Right hindlimb (tissue), 1 donor: ENCODE measurements at places on chromosomes 2 and 18.

- no peak for DNase-seq
Observed at GRCh38 chr2:157469726-157470125, 25.8 kb upstream of the CYTIP start.

- no peak for DNase-seq
Observed at GRCh38 chr2:69639266-69639665, 4.3 kb downstream of the AAK1 start.

DNA sequence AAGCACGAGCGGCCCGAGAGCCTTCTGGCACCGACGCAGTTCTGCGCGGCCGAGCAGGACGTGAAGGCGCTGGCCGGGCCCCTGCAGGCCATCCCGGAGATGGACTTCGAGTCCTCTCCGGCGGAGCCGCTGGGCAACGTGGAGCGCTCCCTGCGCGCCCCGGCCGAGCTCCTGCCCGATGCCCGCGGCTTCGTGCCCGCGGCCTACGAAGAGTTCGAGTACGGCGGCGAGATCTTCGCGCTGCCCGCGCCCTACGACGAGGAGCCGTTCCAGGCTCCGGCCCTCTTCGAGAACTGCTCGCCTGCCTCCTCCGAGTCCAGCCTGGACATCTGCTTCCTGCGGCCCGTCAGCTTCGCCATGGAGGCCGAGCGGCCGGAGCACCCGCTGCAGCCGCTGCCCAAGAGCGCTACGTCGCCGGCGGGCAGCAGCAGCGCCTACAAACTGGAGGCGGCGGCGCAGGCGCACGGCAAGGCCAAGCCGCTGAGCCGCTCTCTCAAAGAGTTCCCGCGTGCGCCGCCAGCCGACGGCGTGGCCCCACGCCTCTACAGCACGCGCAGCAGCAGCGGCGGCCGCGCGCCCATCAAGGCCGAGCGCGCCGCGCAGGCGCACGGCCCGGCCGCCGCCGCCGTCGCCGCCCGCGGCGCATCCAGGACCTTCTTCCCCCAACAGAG is 70.4 kb downstream of the ARHGEF33 start:
- DNase-seq, result peak; percentile 89

DNA sequence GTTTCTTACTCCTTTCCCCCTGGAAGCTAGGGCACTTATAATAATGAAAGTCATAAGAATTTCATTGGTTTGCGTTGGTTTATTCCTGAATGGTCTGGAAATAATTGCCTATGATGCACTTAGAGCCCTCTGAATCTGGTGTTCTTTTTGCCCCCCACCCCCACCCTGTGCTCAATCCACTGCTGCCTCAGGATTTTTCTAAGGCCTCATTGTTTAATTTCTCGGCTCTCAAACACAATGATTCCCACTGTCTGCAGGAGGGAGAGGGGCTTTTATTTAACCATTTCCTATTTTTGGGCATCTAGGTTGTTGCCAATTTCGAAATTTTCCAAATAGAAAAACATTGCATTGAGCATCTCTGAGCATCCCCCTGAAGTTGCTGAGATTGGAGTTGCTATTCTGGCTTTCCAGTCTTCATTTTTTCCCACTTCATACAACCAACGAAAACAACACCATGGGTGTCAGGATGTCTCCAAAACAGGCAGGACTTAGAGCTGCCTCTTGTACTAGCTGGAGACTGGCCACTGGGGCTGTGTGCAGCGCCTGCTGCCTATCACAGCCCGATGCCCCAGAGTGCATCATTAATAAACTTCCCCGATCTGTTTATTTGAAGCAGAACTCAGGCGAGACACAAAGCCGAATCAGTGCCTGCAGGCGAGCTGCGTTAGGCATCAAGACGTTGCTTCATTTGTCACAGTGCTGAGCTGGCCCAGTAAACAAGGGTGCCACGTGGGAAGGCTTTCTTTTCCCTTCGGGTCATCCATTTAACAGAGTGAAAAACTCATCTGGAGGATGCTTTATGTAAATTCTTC is 1.8 kb upstream of the PCARE start:
- DNase-seq, result no peak

GRCh38 chr18:55605733-55606338 is 17.8 kb upstream of the TCF4 start:
- DNase-seq, result no peak

- no peak for DNase-seq
Observed at GRCh38 chr2:135473567-135473966, 57.5 kb downstream of the ZRANB3 start.

DNA sequence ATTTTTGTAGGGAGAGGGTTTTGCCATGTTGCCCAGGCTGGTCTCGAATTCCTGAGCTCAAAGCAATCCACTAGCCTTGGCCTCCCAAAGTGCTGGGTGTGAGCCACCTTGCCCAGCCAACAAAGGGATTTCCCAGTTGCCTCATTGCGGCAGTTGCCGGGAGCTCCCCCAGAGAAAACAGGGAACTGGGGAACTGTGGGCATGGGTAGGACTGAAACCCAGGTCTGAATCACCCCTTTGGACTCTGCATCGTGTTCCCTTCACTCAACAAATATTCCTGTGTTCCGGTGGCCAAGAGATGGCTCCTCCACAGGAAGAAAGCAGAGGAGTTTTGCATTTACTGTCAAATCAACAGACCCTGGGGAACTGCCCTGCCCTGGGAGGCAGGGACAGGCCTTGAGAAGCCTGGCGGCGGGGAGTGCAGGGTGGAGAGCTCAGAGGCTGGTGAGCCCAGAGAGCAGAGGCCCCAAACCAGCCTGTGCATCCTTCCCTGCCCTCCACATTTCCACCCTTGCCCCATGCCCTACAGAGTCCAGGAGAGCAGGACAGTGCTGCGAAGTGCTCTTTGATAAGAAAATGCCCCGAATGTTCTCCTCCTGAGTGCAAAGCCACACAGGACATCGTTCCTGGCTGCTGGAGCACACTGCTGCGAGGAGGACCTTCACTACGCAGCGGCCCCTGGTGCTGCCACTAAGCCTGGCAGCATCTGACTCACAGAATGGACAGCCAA is 24.9 kb downstream of the MYO7B start:
- no peak for DNase-seq

- no peak for DNase-seq
Observed at GRCh38 chr2:224819075-224819474, 102.9 kb upstream of the CCDC195 start.

DNA sequence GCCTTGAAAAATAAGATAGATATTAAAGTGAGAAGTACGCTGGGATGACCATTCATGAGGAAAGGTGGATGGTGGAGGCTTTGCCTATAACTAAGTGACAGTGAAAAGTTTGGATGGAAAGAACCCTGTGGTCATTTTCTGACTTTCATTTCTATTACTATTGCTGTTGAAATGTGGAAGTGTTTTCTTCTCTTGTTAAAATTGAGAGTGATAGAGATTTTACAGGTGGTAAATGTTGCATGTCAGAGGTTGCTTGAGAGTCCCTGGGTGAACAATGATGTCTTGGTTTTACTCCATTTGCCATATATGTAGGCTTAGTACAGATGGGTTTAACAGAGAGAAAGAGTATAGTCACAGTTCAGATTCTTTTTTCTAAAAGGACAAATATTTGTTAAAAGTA is 18.4 kb downstream of the NCOA1 start:
- no peak for DNase-seq

DNA sequence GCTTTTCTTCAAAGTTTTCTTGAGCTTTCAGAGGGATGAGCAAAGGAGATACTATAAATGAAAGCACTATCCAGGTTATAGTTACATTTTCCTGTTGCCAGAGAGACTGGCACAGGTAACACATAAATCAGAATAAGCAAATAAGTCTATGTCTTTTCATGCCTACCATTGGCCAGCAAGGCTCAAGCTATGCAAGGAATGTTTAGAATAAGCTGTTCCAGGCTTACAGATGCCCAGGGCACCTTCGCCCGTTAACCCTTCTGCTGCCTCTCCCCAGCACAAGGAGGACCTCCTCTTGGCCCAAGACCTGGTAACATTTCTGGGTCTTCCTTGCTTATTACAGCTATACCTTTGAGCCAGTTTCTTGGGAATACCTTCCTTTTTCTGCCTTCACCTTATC is 233.7 kb upstream of the MEIS1 start:
- no peak for DNase-seq

GRCh38 chr2:60819155-60819862 is 62.1 kb upstream of the REL start:
- no peak for DNase-seq

DNA sequence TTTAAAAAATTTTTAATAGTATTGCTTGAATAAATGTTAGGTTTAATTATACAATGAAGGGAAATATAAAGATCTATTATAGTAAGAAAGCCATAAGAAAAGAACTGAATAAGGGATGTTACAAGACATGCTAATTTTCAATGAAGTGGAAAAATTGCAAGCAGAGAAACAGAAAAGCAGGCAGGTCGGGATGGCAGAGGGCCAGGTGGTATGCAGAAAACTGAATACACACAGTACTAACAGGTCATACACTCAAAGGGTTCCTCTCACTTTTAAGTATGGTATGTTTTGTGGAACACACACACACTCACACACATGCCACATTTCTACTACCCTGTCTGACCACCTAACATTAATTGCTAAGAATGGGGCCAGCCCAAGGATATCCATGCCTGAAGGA is 76.7 kb upstream of the DTNA start:
- no peak for DNase-seq

- DNase-seq, result no peak
Observed at GRCh38 chr2:68250196-68250595, 2.1 kb downstream of the PPP3R1 start.

- DNase-seq, result no peak
Observed at GRCh38 chr2:143720095-143720664, 591.0 kb downstream of the ARHGAP15 start.

- no peak for DNase-seq
Observed at GRCh38 chr2:33115196-33115595, 168.4 kb downstream of the LTBP1 start.

GRCh38 chr2:23588508-23589201 is 203.7 kb downstream of the KLHL29 start:
- no peak for DNase-seq
